GM03348 (cell line): ENCODE measurements at places on chromosomes 5 and 9.
A peak's percentile ranks its signal among the peaks of the same experiment; 100 is the strongest.

- no peak for DNase-seq
These were observed 76.1 kb upstream of the OTULINL start for GRCh38 chr5:14505310-14506139.

- DNase-seq = peak; percentile 61
These were observed 82.8 kb downstream of the COL5A1 start for GRCh38 chr9:134724202-134724911.

DNA sequence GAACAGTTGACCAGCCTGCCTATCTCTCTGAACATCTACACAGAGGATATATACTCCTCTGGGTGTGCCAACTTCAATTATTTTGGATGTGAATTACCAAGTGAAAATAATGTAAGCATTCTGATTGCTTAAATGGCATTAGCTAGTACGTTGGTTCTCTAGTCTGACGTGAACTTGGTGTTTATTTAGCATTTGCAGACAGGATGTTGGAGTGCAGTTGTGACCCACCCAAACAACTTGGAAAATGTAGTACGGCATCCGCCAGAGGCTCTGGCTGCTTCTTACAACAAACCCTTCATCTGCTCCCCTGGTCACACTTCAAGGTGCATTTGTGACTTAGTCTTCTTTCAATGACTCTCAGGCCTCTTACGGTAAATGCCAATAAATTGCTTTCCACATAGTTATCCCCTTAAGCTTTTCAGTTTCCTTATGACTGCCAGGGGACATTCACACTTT lies 616.6 kb downstream of the PDE4D start:
- DNase-seq = no peak

GRCh38 chr5:169763376-169764017 lies 126.4 kb downstream of the DOCK2 start:
- DNase-seq = peak; percentile 62

DNA sequence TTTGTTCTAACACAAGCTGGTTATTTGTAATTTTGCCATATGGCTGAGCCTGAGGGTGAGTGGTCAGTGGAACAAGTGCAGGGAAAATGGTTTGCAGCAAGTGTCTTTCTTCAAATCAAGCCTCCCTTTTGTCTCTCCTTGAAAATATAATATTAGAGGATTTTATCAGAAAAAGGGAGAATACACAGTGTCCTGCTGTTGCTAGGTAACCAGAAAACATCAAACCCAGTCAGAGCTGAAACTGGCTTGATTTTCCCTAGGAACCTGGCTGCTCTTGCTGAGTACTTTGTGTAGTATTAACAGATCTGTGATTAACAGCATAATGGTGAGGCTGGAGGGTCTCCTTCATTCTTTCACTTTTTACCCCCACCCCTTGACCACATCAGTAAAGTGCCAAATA lies 314.0 kb downstream of the ARHGEF28 start:
- DNase-seq = no peak

DNA sequence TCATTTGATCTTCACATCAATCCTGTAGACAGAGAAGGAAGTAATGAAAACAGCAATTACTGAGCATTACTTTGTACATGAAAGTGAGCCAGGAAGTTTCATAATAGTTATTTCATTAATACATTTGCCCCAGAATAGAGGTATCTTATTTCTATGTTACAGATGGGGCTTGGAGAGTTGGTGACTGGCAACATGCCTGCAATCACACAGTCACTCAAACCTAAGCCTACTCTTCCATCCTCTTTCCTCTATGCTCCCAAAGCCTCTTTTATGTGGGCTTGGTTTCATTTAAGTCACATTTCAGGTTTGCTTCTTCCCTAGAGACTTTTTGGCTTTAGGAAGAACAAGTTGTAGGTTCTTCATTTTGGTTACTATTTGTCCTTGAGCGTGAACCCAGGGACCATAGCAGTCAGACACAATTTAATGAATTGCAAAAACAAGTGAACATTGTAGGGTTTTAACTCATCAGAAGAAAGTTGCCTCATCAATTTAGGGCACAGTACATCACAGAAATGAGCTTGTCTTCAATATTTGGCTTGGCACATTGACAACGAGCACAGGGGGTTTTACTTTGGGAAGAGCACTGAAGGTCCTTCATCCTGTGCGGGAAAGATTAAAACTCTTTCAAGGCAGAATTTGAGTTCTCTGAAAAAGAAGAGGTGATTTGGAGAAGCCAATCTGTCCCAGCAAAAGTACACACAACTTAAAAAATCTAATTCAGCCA lies 381.1 kb downstream of the TMEM38B start:
- DNase-seq = no peak

- no peak for DNase-seq
These were observed 3.3 kb downstream of the TMEM174 start for GRCh38 chr5:73176250-73176649.

DNA sequence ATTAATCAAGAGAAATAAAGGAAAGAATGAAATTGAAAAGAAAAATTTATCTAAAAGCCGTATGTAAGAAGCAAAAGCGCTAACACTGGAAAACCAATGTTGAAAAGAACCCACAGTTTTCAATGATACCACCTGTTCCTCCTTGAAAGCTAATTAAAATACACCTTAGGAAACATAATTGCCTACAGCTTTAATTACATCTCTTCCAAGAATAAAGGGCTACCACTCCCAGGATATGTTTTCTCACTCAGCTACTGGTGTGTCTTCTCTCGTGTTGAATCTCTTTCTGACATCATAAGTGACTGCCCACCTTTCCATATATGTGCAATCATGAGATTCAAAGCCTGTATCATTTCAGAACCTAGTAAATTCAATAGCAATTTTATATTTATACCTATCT lies 880.6 kb upstream of the DMAC1 start:
- DNase-seq = no peak

DNA sequence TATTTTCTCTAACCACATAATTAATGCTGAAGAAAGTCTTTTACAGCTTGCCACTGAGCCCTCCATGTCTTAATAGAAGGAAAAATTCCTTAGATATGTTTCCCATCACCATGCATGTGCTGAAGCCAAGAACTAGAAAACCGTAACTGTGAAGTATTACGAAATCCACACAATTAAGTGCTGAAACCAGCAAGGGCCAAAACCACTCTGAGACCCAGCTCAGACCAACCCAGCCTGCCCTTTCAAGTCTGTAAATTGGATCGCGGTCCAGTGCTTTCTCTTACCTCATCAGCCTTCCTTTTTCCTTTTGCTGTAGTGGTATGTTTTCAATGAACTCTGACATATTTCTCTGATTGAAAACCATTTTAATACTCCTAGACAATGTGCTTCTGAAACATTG lies 26.3 kb downstream of the SEMA5A start:
- DNase-seq = peak; percentile 81

DNA sequence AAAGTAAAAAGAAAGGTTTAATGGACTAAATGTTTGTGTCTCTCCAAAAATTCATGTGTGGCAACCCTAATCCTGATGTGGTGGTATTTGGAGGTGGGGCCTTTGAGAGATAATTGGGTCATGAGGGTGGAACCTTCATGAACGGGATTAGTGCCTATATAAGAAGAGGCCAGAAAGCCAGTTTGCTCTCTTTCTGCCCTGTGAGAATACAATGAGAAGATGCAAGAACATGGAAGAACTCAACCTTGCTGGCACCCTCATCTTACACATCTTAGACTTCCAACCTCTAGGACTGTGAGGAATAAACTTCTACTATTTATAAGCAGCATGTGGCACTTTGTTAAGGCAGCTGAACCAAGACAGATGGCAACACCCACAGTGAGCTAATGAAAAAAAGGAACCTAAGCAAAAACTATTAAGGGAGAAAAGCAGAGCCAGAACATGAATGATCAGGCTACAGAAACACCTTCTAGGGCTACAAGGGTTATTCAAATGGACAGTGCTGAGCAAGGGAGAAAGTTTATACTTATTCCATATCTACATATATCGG lies 159.5 kb downstream of the PLK2 start:
- no peak for DNase-seq

GRCh38 chr5:136094189-136094912 lies 38.3 kb upstream of the SMAD5 start:
- DNase-seq = no peak

- DNase-seq = no peak
These were observed 427.6 kb downstream of the IRX1 start for GRCh38 chr5:4023091-4023752.

- DNase-seq = no peak
These were observed 53.5 kb downstream of the RGS3 start for GRCh38 chr9:113516840-113517577.
